PC-9 (cell line): ENCODE measurements at places on chromosomes 16 and 17. TPM values are rescaled to one million over a fixed set of nuclear protein-coding genes. Genes with fewer than 3 reads are reported as not detected.

TMC6 gene
- 97.7 and 116 TPM in 2 replicates for total RNA-seq

OR1E2 gene
- total RNA-seq, result not detected in 2 replicates

CYBA gene
- total RNA-seq, result 6.3 and 8.0 TPM in 2 replicates

SECTM1 gene
- total RNA-seq, result 3.6 and 6.3 TPM in 2 replicates

KDM8 gene
- 5.1 and 7.2 TPM in 2 replicates for total RNA-seq

CHST4 gene
- 2.4 and 3.1 TPM in 2 replicates for total RNA-seq

TPSD1 gene
- total RNA-seq, result not detected in 2 replicates

ZNF423 gene
- not detected in 2 replicates for total RNA-seq

CA5A gene
- 0.05 and 0.26 TPM in 2 replicates for total RNA-seq

TMEM170A gene
- total RNA-seq, result 31.4 and 31.7 TPM in 2 replicates

VTN gene
- total RNA-seq, result not detected in 2 replicates

PLD6 gene
- 4.1 and 5.0 TPM in 2 replicates for total RNA-seq

SLC47A1 gene
- 1.3 and 2.3 TPM in 2 replicates for total RNA-seq

GAST gene
- 0.87 TPM in 1 of 2 replicates, not detected in the other for total RNA-seq

CDR2L gene
- 15.1 and 22.8 TPM in 2 replicates for total RNA-seq

MYH2 gene
- not detected in 2 replicates for total RNA-seq

KCNJ18 gene
- not detected in 2 replicates for total RNA-seq

CMTM1 gene
- total RNA-seq, result 6.1 and 9.4 TPM in 2 replicates

EFNB3 gene
- 1.5 and 1.6 TPM in 2 replicates for total RNA-seq

ANTKMT gene
- 55.0 and 102 TPM in 2 replicates for total RNA-seq

CDC6 gene
- 37.8 and 44.9 TPM in 2 replicates for total RNA-seq

ZG16 gene
- total RNA-seq, result 0.13 and 0.26 TPM in 2 replicates

TMEM106A gene
- total RNA-seq, result 8.3 and 8.6 TPM in 2 replicates
